ENCODE measurements at places on chromosomes 1 and 21.

DNA sequence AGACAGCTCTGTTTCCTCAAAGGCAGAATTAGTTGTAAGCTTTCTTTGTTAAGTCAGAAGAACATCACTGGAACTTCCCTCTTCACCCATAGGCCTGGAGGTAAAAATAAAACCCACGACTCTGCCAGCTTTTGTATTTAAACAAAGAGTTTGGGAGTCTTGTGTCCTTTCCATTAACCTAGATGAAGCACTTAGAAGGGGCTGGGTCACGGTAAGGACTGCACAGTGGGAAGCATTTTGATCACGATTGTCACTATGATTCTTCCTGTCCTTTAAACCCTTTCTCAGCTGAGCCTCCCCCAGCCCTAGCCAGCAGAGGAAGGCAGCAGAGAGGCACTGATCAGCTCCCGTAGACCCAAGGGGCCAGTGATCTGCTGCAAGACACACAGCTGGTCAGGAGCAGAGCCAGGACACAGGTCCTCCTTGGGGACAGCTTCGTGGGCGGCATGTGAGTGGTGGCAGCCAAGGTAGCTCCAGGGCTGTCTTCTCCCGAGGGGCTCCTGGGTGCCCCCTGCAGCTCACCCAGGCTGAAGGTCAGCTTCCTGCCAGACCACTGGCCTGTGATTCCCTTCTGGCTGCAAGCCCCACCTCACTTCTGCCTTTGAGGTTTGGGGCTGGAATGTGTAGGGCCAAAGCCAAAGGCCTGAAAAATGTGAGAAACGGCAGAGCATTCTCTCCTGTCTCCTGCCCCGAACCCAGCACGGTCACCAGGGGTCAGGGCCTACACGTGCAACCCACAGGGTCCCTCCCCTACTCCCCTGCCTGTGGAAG lies 4.0 kb upstream of the LAPTM5 start:
- DNase-seq: no peak

- DNase-seq: no peak
These were observed 661 bp downstream of the PLEKHO1 start for GRCh38 chr1:150150133-150151021.

DNA sequence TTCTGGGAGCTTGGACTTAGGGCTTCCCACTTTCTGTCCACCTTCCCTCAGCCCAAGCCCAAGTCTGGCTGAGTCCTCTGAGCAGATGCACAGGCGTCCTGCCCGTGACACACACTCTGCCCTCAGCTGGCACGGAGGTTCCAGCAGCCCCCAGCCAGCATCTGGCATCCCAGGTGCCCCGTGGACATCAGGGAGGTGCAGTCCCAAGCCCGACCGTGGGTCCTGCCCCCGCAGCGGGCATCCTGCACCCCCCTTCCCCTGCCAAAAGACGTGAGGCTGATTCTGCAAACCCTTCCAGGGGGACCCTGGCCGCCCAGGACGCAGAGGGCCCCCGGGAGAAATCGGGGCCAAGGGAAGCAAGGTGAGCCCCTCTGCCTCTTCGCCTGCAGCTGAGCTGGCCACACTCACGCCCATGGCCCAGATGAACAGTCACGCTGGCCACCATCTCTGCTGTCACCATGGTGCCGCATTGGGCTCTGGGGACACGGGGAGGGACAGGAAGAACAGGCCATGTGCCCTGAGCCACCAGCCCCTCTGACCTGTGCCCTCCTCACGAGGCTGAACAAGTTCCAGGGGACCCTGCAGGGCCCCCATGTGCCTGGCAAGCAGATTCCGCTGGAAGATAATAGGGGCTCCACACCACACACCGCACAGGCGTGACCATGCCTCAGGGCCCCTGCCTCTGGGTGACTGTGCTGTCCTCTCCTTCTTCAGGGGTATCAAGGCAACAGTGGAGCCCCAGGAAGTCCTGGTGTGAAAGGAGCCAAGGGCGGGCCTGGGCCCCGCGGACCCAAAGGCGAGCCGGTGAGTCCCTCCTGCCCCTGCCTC lies 20.6 kb downstream of the COL6A2 start:
- DNase-seq: no peak

GRCh38 chr1:27137544-27138075 lies 17.3 kb downstream of the SLC9A1 start:
- no peak for DNase-seq

- DNase-seq: no peak
These were observed 1.7 kb downstream of the TRPM2 start for GRCh38 chr21:44354775-44355771.

GRCh38 chr1:246784621-246785493 lies 60.6 kb downstream of the SCCPDH start:
- DNase-seq: no peak

GRCh38 chr1:117188816-117189437 lies 21.8 kb downstream of the VTCN1 start:
- no peak for DNase-seq

DNA sequence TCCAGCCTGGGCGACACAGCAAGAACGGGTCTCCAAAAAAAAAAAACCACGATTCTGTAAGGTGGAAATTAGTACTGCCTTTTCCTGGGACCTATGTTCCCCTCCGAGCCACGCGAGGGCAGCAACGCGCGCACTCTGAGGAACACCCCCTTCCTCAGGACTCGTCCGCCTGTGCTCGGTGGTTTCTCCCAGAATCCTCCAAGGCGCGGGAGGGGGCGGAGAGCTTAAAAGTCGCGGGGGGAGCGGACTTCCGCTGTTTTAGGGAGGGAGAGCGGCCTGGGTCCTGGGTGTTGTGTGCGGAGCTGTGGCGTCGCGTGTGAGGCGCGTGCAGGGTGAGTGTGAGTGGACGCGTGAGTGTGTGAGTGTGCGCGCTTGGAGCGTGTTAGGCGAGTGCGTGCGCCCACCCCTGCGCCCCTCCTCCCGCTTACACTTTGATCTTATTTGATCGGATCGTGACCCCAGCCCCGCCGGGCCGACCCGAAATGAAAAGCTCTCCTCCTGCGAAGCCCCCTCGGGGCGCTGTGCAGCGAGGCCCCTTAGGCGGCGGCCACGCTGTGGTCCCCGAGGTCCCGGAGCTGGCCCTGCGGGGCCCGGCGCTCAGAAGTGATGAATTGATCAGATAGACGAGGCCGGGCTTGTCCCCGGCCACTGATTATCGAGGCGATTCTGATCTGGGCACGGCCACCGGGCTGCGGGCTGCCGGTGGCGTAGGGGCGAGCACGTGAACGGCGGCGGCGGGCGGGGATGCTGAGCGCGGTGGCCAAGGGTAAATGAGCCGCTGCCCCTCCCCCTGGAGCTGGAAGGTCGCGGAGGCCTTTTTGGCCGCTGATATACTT lies 9.6 kb downstream of the TMEM167B start:
- DNase-seq: peak; percentile 95

DNA sequence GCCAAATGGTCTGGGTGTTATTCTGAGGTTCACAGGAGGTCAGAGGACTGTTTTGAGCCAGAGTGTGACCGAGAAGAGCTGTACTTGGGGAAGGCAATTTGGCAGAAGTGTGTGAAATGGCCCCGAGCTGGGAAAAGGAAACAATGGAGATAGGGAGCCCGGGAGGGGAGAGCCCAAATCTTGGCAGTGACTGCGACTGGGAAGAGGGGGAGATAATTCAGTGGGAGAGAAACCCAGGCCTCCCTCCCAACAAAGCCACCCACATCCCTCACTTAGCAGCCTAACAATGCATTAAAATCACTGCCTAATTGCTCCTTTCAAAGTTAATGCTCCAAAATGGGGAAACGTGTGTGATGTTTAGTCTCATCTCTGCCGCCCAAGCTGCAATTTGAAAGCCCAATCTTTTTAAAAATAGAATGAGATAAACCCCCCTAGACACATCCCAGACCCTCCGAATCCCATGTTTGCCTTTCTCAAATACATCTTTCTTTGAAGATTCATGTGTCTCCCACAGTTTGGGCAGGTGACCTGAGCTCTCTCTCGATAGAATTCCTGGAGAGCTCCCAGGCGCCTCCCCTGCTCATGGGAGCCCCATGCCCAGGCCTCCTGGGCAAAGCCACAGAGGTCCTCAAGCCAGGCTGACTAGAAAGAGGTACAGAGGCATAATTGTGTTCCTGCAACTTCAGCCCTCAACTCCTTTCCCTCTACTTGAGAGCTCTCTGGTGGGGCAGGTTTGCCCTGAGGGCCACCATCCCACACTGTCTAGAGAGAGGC lies 17.3 kb downstream of the LRRC52 start:
- DNase-seq: no peak

GRCh38 chr1:154352581-154353459 lies 27.5 kb downstream of the ATP8B2 start:
- DNase-seq: no peak

DNA sequence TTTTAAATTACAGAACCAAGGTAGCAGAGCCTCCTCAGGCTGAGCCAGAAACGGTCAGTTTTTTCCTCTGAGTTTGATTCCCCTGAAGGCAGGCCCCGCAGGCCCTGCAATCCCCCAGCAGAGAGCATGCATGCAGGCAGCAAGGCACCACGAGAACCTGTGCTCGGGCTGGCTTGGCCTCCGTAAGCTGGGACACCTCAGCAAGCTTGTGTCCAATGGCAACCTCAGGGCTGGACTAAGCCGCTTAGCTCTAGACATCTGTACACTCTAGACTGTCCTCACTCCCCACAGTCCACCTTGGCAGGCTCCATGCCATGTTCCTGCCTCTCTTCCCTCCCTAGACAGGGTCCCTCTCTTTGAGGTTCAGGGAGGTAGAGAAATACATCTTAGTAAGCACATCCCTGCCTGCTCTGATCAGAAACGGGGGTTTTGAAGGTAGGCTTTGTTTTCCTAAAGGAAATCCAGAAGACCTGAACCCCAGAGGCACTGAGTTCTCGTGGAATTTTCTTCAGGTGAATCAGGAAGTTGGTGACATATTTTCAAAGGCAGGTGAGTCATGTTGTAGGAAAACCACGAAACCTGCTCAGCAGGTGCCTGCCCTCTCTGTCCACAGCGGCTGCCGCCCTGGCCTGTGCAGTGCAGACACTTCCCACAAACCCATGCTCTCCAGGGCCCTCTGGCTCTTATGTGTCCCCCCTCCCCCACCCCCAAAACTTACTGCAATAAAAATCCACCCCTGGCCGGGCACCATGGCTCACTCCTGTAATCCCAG lies 7.0 kb downstream of the TMEM63A start:
- no peak for DNase-seq

DNA sequence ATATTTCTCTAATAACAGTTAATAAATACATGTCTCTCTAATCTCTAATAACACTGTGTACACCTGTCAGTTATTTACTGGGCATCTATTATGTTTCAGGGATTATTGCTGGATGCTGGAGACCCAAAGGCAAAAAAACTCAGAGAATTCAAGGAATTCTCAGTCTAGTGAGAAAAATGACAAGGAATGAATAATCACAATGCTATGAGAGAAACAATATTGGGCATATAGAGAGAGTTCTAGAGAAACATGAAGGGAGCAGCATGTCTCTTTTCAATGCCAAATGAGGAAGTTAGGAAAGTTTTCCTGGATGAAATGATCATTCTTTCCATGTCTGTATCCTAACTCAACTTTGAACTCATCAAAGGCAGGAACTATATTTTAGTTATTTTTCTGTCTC lies 82.8 kb downstream of the TNFSF18 start:
- DNase-seq: no peak

All from stimulated activated CD8-positive, alpha-beta memory T cell treated with anti-CD3 and anti-CD28 coated beads, Interleukin-2, amount 100 ng/mL, for 1 hour (primary cell).